Peyer's patch (tissue), 4 donors: ENCODE measurements at places on chromosomes 1 and 21. TPM values are rescaled to one million over a fixed set of nuclear protein-coding genes. Genes with fewer than 3 reads are reported as not detected.

DNA sequence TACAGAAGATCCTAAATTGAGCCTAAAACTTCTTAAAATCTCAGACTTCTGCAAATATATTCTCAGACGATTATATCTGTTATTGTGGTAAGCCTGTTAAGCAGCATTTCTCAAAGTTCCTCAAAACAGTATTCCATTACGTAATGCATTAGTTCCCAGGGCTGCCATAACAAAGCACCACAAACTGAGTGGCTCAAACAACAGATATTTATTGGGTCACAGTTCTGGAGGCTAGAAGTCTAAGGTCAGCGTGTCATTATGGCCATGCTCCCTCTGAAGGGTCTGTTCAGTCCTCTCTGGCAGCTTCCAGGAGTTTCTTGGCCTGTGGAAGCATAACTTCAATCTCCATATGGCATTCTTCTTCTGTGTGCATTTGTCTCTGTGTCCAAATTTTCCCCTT lies 103.5 kb upstream of the ST6GALNAC5 start:
- DNase-seq, result no peak
- H3K4me3 ChIP-seq, result no peak overlapping the region
- no peak overlapping the region for H3K27ac ChIP-seq
- no peaks in the 10 kb centered on the region for H3K27me3 ChIP-seq

Gene CHAF1B
- total RNA-seq, result 0.85 TPM

DNA sequence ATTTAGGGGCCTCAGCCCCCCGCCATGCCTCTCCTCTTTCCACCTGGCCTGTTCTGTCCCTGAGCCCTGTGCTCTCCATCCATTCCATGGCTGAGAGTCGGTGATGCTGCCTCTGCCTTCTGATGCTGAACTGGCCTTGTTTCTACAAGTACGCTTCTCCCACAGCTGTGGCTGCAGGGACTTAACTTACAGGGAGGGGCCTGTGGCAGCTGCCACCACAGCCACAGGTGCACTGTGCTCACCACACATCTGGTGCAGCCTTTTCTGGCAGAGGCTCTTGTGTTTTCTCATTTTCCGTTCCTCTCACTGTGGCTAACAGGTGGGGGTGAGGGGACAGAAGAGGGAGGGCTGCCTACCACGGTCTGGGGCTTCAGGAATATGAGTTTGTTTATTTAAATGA lies 4.2 kb downstream of the FMO1 start:
- peaks cover 3% of the 10 kb centered on the region for H3K4me1 ChIP-seq
- no peaks in the 10 kb centered on the region for H3K27me3 ChIP-seq
- DNase-seq, result no peak
- H3K36me3 ChIP-seq, result no peaks in the 10 kb centered on the region

- no peaks in the 10 kb centered on the region for H3K36me3 ChIP-seq
- no peaks in the 10 kb centered on the region for H3K27me3 ChIP-seq
- DNase-seq, result no peak
- H3K4me3 ChIP-seq, result no peak overlapping the region
- no peaks in the 10 kb centered on the region for H3K4me1 ChIP-seq
- no peak overlapping the region for H3K27ac ChIP-seq
Observed at GRCh38 chr1:76659171-76659940, 207.9 kb upstream of the ST6GALNAC5 start.

GRCh38 chr1:53606651-53607051 lies 132.3 kb downstream of the GLIS1 start:
- H3K27ac ChIP-seq, result no peak overlapping the region
- no peaks in the 10 kb centered on the region for H3K27me3 ChIP-seq
- H3K4me3 ChIP-seq, result no peak overlapping the region
- no peaks in the 10 kb centered on the region for H3K36me3 ChIP-seq
